ENCODE measurements at places on chromosomes 12 and 14. TPM values are rescaled to one million over a fixed set of nuclear protein-coding genes. Genes with fewer than 3 reads are reported as not detected.

DNA sequence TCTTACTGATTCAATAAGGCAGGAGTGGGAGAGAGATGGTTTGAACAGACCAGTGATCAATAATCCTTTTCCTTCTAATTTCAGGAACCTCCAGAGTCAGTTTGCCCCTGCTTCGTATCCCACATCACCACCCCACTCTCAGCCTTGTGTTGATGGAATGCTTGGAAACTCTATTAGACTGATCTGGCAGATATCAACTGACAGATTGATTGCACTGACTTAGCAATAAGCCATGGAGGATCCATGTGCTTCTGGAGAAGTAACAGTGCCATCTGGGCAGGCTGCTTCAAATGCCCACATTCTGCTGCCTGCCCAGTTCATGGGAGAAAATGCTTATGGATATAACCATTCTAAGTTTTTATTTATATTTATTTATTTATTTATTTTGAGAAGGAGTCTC, 218.0 kb downstream of the SLC2A13 start:
- DNase-seq: no peak
- no peaks in the 10 kb centered on the region for H3K27me3 ChIP-seq
- H3K4me1 ChIP-seq: peaks cover 12% of the 10 kb centered on the region

DNA sequence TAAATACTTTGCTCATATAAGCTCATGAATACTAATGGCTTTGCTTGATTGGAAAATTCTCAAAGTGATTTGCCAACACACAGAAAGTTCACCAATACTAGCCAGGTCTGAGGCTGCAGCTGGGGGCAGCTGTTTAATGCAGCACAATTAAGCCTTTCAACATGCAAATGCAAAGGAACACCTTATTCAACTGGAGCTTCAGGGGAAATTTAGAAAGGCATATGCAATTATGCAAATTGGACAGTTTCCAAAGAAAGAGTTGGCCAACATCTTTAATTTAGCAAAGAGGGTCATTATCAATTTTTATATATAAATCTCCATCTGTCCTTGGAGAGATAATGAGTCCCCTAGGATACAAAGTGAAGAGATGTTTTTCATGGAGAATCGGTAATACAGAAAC, 40.2 kb upstream of the OTOGL start:
- DNase-seq: no peak
- no peaks in the 10 kb centered on the region for H3K27me3 ChIP-seq
- no peak overlapping the region for H3K4me3 ChIP-seq
- peaks cover 7% of the 10 kb centered on the region for H3K4me1 ChIP-seq

DNA sequence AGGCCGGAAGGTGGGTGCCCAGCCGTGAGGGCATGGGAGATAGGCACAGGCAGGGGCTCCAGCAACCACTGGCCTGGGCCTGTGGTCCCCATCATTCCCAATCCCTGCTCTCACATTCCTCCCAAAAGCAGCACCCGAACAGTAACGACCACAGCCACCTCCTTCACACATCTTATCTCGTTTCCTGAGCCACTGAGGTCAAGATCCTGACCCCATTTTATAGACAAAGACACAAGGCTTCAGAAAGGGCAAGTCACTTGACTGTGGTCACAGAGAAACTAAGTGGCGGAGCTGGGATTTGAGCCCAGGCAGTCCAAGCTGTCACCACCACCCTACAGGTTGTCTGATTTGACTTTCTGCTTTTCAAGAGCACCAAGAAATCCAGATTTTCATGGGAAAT, 38.9 kb downstream of the DTX1 start:
- no peaks in the 10 kb centered on the region for H3K36me3 ChIP-seq
- peaks cover 41% of the 10 kb centered on the region for H3K27me3 ChIP-seq
- DNase-seq: no peak
- H3K4me1 ChIP-seq: peaks cover 6% of the 10 kb centered on the region

DNA sequence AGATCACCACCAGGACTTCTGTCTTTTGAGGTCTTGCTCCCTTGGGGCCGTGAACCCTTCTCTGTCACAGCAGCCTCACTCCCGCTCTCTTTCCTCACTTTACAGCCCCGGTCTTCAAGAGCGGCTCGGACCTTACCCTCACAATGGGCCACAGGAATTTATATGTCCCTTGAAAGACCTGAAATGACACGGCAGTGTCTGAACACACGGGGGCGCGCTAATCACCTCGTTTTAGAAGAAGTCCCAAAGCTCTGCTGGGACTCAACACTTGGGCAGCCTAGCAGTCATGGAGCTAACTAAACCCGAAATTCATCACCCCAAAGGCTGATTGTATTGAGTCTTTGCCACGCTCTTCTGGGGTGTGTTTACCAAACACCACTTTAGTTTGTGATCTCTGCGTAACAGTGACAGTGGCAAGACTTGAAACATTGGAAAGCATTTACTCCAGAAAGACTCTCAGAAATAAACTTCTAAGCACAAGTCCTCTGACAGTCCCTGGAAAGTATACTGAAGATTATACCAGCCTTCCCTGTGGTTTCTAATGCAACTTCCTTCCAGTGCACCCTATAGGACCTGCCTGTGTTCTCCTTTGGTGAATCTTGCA, 29.0 kb downstream of the SERPINA11 start:
- peaks cover 48% of the 10 kb centered on the region for H3K27me3 ChIP-seq
- H3K4me3 ChIP-seq: no peak overlapping the region
- no peak overlapping the region for H3K27ac ChIP-seq
- peaks cover 2% of the 10 kb centered on the region for H3K4me1 ChIP-seq

- no peak for DNase-seq
- no peak overlapping the region for H3K4me3 ChIP-seq
- peak overlapping the region; percentile 91 for H3K27ac ChIP-seq
- peaks cover 65% of the 10 kb centered on the region for H3K4me1 ChIP-seq
- no peaks in the 10 kb centered on the region for H3K27me3 ChIP-seq
Measured at GRCh38 chr12:111434680-111435338, 29.1 kb downstream of the SH2B3 start.

- no peak overlapping the region for H3K4me3 ChIP-seq
- no peaks in the 10 kb centered on the region for H3K4me1 ChIP-seq
- H3K36me3 ChIP-seq: peaks cover 1% of the 10 kb centered on the region
- H3K27me3 ChIP-seq: no peaks in the 10 kb centered on the region
- DNase-seq: no peak
Measured at GRCh38 chr12:128513831-128514230, 246.9 kb downstream of the TMEM132C start.

GRCh38 chr14:20515846-20516245, 10.5 kb downstream of the RNASE10 start:
- H3K27me3 ChIP-seq: peaks cover 9% of the 10 kb centered on the region
- H3K4me1 ChIP-seq: peaks cover 6% of the 10 kb centered on the region
- no peak overlapping the region for H3K4me3 ChIP-seq
- no peak for DNase-seq

GRCh38 chr12:49264466-49264872, 413 bp upstream of the TUBA1C start:
- H3K4me1 ChIP-seq: peaks cover 65% of the 10 kb centered on the region
- H3K27ac ChIP-seq: peak overlapping the region; percentile 98
- peak; percentile 91 for DNase-seq
- no peaks in the 10 kb centered on the region for H3K27me3 ChIP-seq

GRCh38 chr14:80634106-80634758, 307.3 kb downstream of the CEP128 start:
- H3K4me1 ChIP-seq: peaks cover 36% of the 10 kb centered on the region
- DNase-seq: no peak
- no peaks in the 10 kb centered on the region for H3K36me3 ChIP-seq
- H3K27me3 ChIP-seq: no peaks in the 10 kb centered on the region

DNA sequence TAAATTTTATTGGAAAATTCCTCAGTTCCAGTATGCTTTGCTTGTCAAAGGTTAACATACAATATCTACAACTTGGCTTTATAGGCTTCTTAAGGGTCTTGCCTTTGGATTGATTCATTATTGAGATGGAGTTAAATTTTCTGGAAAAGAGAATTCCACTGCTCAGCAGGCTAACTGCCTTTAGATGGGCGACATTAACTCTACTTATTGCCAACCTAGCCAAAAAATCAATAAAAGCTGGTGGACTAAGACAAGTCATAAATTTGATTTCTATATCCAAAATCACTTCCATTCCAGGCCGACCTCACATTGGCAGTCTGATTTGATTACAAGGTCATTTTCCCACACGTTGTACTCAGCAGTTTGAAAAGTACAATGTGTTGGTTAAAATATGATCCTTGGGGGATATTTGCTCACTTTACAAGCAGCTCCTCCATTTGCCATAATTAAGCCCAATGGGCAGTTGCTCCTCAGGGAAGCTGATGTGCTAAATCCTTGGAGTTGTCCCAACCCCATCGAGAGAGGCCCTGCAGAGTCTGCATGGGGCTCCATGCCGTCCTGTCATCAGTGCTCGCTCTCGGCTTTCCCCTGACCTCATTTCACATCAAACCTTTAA, 36.1 kb upstream of the CRY1 start:
- H3K4me3 ChIP-seq: no peak overlapping the region
- no peak for DNase-seq
- H3K36me3 ChIP-seq: no peaks in the 10 kb centered on the region
- H3K4me1 ChIP-seq: no peaks in the 10 kb centered on the region
- no peak overlapping the region for H3K27ac ChIP-seq

GRCh38 chr12:108432423-108433121, 82.5 kb upstream of the FICD start:
- H3K4me1 ChIP-seq: no peaks in the 10 kb centered on the region
- no peak for DNase-seq
- no peak overlapping the region for H3K27ac ChIP-seq

DNA sequence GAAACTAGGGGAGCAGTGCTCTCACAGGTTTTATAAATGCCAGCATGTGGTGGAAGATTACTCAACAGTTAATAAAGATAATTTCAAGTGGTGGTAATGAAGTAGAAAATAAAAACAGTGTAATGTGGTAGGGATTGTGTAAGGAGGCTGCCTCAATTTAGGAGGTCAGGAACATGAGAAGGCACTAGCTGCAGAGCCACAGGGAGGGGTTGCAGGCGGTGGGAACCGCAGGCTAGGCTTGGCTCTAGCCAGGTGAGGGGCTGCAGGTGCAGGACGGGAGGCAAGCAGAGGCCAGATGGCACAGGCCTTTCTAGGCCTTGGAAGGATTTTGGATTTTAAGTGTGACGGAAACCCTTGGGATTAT, 768 bp downstream of the METTL25 start:
- peaks cover 7% of the 10 kb centered on the region for H3K36me3 ChIP-seq
- H3K27ac ChIP-seq: peak overlapping the region; percentile 100
- peaks cover 45% of the 10 kb centered on the region for H3K4me1 ChIP-seq
- no peaks in the 10 kb centered on the region for H3K27me3 ChIP-seq

- H3K36me3 ChIP-seq: no peaks in the 10 kb centered on the region
- no peak overlapping the region for H3K27ac ChIP-seq
- peaks cover 9% of the 10 kb centered on the region for H3K4me1 ChIP-seq
Measured at GRCh38 chr14:100545359-100545758, 41.9 kb downstream of the BEGAIN start.

- DNase-seq: no peak
- H3K27me3 ChIP-seq: no peaks in the 10 kb centered on the region
- H3K36me3 ChIP-seq: no peaks in the 10 kb centered on the region
- H3K4me1 ChIP-seq: peaks cover 33% of the 10 kb centered on the region
Measured at GRCh38 chr14:51534610-51535011, 117.1 kb upstream of the FRMD6 start.

- peaks cover 30% of the 10 kb centered on the region for H3K4me1 ChIP-seq
- no peak for DNase-seq
- H3K36me3 ChIP-seq: no peaks in the 10 kb centered on the region
- H3K27ac ChIP-seq: no peak overlapping the region
- H3K4me3 ChIP-seq: no peak overlapping the region
- no peaks in the 10 kb centered on the region for H3K27me3 ChIP-seq
Measured at GRCh38 chr14:103052407-103052806, 4.9 kb downstream of the CDC42BPB start.

DNA sequence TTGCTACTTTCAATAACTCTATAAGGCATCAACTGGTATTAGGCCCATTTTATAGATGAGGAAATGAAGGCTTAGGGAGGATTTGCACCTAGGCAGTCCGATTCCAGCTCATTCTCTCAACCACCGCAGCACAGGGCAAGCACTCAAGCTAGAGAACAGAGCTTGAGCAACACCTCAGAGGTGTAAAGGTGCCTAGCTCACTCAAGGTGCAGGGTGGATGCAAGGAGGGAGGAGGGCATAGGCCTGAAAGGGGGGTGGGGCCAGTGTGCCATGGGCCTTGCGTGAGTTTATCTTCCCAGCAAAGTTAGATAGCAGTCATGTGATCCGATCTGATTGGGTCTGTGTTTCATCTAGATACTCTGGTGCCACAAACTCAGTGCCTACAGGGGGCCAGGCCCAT, 10.2 kb upstream of the EMP1 start:
- H3K4me1 ChIP-seq: peaks cover 33% of the 10 kb centered on the region
- H3K36me3 ChIP-seq: no peaks in the 10 kb centered on the region
- H3K27ac ChIP-seq: no peak overlapping the region

DNA sequence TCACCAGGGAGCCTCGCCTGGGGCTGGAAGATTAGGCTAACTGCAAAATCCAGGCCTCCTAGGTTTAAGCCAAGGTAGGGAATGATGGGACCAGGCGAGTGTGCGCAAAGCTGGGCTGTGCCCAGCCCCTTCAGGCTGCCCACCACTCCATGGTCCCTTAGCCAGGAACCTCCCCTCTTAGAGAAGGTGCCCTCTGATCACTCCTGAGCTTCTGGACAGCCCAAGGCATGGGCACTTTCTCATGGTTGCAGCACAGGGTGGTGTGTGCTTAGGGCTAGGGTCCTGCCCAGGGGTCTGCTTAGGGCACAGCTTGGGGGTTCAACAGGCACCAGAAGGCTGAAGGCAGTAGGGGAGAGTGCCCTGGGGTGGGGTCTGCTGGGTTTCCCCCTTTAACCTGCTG, 69.0 kb downstream of the PRIMA1 start:
- H3K36me3 ChIP-seq: no peaks in the 10 kb centered on the region
- no peaks in the 10 kb centered on the region for H3K4me1 ChIP-seq
- H3K27me3 ChIP-seq: peaks cover 6% of the 10 kb centered on the region
- no peak overlapping the region for H3K4me3 ChIP-seq

GRCh38 chr12:32309811-32310736, 89.3 kb upstream of the FGD4 start:
- H3K27me3 ChIP-seq: no peaks in the 10 kb centered on the region
- H3K4me3 ChIP-seq: no peak overlapping the region
- no peak for DNase-seq
- H3K4me1 ChIP-seq: peaks cover 8% of the 10 kb centered on the region
- peaks cover 5% of the 10 kb centered on the region for H3K36me3 ChIP-seq

GRCh38 chr14:84864548-84865271, 665.2 kb upstream of the FLRT2 start:
- no peak overlapping the region for H3K4me3 ChIP-seq
- no peaks in the 10 kb centered on the region for H3K27me3 ChIP-seq
- H3K4me1 ChIP-seq: no peaks in the 10 kb centered on the region
- DNase-seq: no peak

- no peak overlapping the region for H3K4me3 ChIP-seq
- no peaks in the 10 kb centered on the region for H3K36me3 ChIP-seq
- no peak overlapping the region for H3K27ac ChIP-seq
- H3K27me3 ChIP-seq: no peaks in the 10 kb centered on the region
- peaks cover 24% of the 10 kb centered on the region for H3K4me1 ChIP-seq
- no peak for DNase-seq
Measured at GRCh38 chr12:9867531-9867930, 1.6 kb downstream of the CLEC2B start.

- no peaks in the 10 kb centered on the region for H3K36me3 ChIP-seq
- peaks cover 67% of the 10 kb centered on the region for H3K27me3 ChIP-seq
- peaks cover 23% of the 10 kb centered on the region for H3K4me1 ChIP-seq
Measured at GRCh38 chr12:107318806-107319532, 225.6 kb upstream of the CRY1 start.

DYRK4 gene
- total RNA-seq: 37.9 TPM

KLRC4 gene
- total RNA-seq: not detected

ABCD2 gene
- total RNA-seq: not detected

KIF26A gene
- total RNA-seq: 0.60 TPM

FBLN5 gene
- 1,232 TPM for total RNA-seq

PRKAB1 gene
- total RNA-seq: 23.9 TPM

RNASE2 gene
- total RNA-seq: not detected

FIGNL2 gene
- total RNA-seq: 0.30 TPM

Data from chondrocyte (in vitro differentiated cells).